Forelimb muscle (tissue), 1 donor: ENCODE measurements at places on chromosomes 5 and 9.
A peak's percentile ranks its signal among the peaks of the same experiment; 100 is the strongest.

DNA sequence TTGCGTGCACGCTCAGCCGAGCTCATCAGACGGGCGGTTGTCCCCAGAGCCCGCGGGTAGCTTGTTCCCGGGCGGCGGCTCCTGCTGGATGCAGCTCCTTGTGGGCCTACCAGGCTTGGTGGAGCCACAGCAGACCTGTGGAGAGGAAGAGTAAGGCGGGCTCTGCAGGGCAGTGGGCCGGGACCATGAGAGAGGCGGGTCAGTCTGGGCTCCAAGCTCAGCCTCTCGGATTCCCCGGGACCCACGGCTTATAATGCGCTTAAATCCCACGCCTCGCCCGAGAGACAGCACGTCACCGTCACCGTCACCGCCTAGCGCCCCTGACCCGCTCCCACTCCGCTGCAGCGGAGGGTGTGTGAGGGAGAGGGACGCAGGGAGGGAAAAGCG lies 1.9 kb upstream of the ANKRD18A start:
- DNase-seq, result no peak

DNA sequence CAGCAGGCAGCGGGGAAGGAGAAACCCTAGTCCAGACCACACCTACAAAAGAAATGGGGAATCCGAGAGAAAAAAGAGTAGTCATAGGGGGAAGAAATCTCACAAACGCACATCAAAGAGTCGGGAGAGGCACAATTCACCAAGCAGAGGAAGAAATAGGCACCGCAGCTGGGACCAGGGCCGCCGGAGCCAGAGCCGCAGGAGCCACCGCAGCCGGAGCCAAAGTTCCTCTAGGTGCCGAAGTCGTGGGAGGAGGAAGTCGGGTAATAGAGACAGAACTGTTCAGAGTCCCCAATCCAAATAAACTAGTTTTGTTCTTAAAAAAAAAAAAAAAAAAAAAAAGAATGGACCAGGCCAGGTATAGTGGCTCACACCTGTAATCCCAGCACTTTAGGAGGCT lies 29.3 kb downstream of the REEP5 start:
- DNase-seq, result no peak

GRCh38 chr5:126776499-126777256 lies at the start of gene LMNB1:
TSS of gene LMNB1 (plus strand) at chr5:126777136. CDS start at chr5:126777509, 373 bp downstream.
- DNase-seq, result peak; percentile 71

GRCh38 chr9:134328841-134329575 lies 2.8 kb downstream of the RXRA start:
- no peak for DNase-seq

DNA sequence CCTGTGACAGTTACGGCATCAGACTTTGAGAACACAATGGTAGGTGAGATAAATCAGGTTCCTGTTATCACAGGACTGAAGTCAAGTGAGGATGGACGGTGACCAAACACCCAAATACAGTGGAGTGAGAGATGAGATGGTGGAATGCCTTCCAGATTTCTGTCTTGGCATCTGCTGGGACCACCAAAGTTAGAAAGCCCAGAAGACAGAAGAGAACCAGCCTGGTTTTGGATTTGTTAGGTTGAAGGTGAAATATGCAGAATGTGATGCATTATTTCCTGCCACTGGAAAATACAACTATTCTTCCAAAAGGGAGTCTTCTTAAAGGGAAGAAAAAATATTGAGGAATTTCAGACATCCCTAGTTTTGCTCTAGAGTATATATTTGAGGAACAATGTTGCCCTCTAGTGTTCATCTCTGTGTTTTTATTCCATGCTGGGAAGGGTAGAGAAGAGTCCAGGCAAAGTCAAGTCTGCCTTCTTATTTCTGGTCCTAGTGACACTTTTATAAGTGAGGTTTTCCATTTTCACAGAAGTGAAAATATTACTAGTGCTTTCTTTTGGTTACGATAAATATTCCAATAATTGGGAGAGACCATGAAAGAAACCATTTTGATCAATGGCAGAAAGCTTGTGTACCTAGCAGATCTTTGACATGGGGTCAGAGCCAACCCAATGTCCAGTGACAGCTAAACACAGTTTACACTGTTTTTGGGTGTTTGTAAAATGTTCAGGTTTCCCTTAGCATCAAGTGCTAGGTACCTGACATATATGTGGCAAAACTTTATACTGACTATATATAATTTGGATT lies 142.3 kb upstream of the ANKH start:
- no peak for DNase-seq

GRCh38 chr9:129875687-129876395 lies 40.6 kb downstream of the USP20 start:
- no peak for DNase-seq

GRCh38 chr9:105064248-105065097 lies 136.5 kb upstream of the ABCA1 start:
- DNase-seq, result peak; percentile 77

DNA sequence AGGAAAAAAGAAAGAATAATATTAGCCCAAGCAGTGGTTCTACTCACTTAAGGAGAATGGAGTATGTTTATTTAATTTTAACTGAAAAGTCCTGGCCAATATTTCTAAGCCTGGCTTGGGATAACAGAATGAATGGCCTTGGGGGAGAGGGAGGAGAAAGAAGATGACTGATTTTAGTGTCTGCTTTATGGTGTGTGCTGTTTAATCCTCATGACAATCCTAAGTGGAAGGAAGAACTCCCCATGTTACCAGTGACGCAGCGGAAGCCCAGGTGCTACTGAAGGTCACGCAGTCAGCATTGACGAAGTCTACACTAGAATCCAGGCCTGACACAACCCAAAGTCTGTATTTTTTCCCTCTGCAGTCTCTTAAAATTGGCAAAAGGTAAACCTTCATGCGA lies 50.5 kb downstream of the PALM2AKAP2 start:
- DNase-seq, result no peak

GRCh38 chr5:17216176-17216973 lies 1.1 kb upstream of the BASP1 start:
- DNase-seq, result peak; percentile 68

DNA sequence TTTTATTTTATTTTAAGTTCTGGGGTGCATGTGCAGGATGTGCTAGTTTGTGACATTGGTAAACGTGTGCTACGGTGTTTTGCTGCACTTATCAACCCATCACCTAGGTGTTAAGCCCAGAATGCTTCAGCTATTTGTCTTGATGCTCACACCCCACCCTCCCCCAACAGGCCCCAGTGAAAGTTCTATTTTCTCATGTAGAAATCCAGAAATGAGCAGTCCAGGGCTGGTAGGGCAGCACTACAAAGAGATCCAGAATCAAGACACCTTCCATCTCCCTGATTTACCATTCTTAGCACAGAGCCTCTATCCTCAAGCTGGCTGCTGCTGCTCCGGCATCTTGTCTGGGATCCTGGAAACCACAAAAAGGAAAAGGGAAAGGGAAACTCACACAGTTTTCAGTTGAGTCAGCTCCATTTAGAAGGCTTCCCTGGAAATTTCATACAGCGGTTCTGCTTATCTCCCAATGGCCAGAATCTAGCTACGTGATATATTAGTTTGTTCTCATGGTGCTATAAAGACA lies 85.4 kb upstream of the SMARCA2 start:
- DNase-seq, result no peak

DNA sequence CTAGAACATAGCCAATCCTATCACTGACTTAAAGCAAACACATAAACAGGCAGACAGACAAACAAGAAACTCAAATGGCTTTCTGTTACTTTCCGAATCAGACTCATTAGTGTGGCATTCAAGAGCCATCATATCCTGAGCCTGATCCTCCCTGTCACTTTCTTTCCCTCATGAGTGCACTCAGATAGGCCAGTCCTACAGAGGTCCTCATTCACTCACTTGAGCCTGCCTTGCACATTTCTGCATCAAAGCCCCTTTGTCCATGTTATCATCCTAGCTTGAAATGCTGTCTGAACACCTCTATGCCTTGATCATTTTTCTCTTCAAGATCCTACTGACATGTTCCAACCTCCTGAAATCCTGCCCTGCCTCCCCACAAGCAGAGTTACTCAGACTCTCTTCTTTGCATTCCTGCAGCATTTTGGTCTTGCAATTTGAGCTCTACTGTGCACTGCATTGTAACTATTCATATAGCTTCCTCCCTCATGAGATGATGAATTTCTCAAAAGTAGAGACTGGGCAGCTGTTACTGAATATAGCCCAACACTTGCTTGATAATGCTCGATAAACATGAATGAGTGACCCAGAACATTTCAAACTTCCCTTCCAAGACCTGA lies 126.9 kb downstream of the PALM2AKAP2 start:
- no peak for DNase-seq

DNA sequence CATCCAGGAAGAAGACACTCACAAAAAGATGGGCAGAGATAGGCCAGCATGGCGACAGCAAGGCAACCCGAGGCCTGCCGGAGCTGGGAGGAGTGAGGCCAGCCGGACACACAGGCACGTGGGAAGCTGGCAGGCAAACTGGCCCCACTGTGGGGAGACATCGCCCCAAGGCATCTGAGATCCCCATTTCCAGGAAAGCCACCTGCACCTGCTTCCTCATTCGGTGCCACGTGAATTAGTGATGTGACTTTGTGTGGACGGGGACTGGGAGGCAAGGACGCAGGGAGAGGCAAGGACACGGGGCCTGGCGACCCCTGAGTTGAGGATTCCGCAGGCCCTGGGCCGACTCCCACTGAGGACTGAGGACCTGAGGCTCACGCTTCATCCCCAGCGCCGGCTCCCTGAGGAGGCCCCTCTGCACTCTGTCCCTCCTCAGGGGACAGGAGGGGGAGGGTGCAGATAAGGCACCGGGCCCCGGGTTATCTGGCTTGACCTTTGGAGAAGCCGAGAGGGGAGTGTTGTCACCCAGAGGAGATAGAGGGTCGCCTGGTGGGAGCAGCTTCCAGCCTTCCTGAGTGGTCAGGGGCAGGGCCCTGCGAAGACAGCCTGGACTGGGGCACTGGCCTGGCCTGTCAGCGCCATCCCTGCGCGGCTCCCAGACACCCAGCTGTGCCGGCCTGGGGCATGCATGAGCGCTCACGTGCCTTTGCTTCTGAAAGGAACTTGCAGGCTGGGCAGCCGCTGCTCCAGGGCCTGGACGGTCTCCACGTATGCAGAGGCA lies 39.7 kb downstream of the NDUFS6 start:
- no peak for DNase-seq

GRCh38 chr9:124733964-124734740 lies 37.0 kb downstream of the NR6A1 start:
- DNase-seq, result no peak

GRCh38 chr5:15080219-15080618 lies 208.6 kb upstream of the ANKH start:
- DNase-seq, result no peak

- no peak for DNase-seq
Observed at GRCh38 chr9:95770653-95771131, 104.8 kb upstream of the ERCC6L2 start.

DNA sequence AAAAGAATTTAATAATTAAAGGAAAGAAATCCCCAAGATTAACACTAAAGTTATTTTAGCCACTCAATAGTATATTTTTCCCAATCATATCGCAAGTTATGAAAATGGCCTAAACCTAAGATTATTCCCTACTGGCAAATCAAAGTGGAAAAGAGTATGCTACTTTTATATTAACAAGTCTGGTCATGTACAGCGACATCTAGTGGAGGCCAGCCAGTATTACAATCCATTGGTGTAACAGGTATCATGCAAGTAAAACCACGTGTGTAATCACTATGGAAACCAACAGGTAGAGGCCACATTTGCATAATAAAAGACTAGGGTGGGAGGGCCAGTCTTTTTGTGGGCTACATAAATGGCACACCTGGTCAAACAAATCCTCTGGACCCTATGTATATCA lies 976.4 kb upstream of the CDH9 start:
- no peak for DNase-seq
